ENCODE measurements at places on chromosomes 3 and 15. TPM values are rescaled to one million over a fixed set of nuclear protein-coding genes. Genes with fewer than 3 reads are reported as not detected.

The GNL3 gene
- total RNA-seq: 75.9 TPM

The CEMIP gene
- 0.23 TPM for total RNA-seq

The GOLGA6D gene
- total RNA-seq: not detected

The PLXND1 gene
- 38.3 TPM for total RNA-seq

The KNL1 gene
- total RNA-seq: 43.8 TPM

The CHRNA7 gene
- total RNA-seq: 0.43 TPM

The ANKRD63 gene
- 0.26 TPM for total RNA-seq

GRCh38 chr15:43771816-43772215, 5.0 kb downstream of the ELL3 start:
- H3K4me1 ChIP-seq: peaks cover 5% of the 10 kb centered on the region
- H3K27me3 ChIP-seq: no peaks in the 10 kb centered on the region
- H3K36me3 ChIP-seq: peaks cover 25% of the 10 kb centered on the region
- no peak overlapping the region for H3K27ac ChIP-seq
- no peak for DNase-seq
- H3K4me3 ChIP-seq: no peak overlapping the region

- H3K4me3 ChIP-seq: no peak overlapping the region
- H3K4me1 ChIP-seq: no peaks in the 10 kb centered on the region
- H3K27me3 ChIP-seq: peaks cover 2% of the 10 kb centered on the region
Observed at GRCh38 chr15:86316216-86316615, 236.5 kb downstream of the AGBL1 start.

- no peaks in the 10 kb centered on the region for H3K36me3 ChIP-seq
- H3K27me3 ChIP-seq: no peaks in the 10 kb centered on the region
- DNase-seq: no peak
Observed at GRCh38 chr3:151283387-151283786, 5.0 kb upstream of the P2RY14 start.

- DNase-seq: no peak
- no peaks in the 10 kb centered on the region for H3K36me3 ChIP-seq
- no peak overlapping the region for H3K4me3 ChIP-seq
- no peak overlapping the region for H3K27ac ChIP-seq
Observed at GRCh38 chr15:67900621-67901147, 60.8 kb upstream of the RNU6-1 start.

GRCh38 chr3:152818027-152818426, 16.9 kb upstream of the P2RY1 start:
- peaks cover 3% of the 10 kb centered on the region for H3K27me3 ChIP-seq
- no peak for DNase-seq
- H3K27ac ChIP-seq: no peak overlapping the region
- no peaks in the 10 kb centered on the region for H3K36me3 ChIP-seq
- H3K4me1 ChIP-seq: no peaks in the 10 kb centered on the region

GRCh38 chr15:29131840-29132420, 137.7 kb downstream of the NSMCE3 start:
- H3K4me3 ChIP-seq: peak overlapping the region; percentile 51
- no peaks in the 10 kb centered on the region for H3K36me3 ChIP-seq
- H3K27ac ChIP-seq: peak overlapping the region; percentile 66
- peaks cover 5% of the 10 kb centered on the region for H3K4me1 ChIP-seq

GRCh38 chr3:106399761-106400160, 530.9 kb upstream of the CBLB start:
- H3K36me3 ChIP-seq: no peaks in the 10 kb centered on the region
- no peak for DNase-seq
- H3K4me3 ChIP-seq: no peak overlapping the region
- H3K27me3 ChIP-seq: no peaks in the 10 kb centered on the region
- H3K4me1 ChIP-seq: no peaks in the 10 kb centered on the region
- no peak overlapping the region for H3K27ac ChIP-seq

DNA sequence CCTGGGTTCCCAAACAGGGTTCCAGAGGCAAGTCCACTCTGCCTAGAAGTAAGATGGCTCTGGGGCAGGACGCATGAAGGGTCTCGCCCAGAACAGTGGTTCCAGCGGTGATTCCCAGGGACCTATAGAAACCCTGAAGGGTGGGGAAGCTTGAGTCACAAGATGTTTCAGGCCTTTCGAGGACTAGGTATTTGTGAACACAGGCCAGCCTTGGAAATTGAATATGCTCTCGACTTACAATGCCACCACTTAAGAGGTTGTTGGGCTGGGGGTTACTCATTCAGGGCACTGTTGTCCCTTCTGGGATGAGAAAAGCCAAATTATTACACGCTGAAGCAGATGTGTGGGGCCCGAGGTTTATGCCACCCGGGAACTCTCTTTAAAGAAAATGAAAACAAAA, 152.0 kb downstream of the TJP1 start:
- H3K4me1 ChIP-seq: no peaks in the 10 kb centered on the region
- DNase-seq: no peak
- H3K36me3 ChIP-seq: no peaks in the 10 kb centered on the region
- no peak overlapping the region for H3K4me3 ChIP-seq
- no peak overlapping the region for H3K27ac ChIP-seq

DNA sequence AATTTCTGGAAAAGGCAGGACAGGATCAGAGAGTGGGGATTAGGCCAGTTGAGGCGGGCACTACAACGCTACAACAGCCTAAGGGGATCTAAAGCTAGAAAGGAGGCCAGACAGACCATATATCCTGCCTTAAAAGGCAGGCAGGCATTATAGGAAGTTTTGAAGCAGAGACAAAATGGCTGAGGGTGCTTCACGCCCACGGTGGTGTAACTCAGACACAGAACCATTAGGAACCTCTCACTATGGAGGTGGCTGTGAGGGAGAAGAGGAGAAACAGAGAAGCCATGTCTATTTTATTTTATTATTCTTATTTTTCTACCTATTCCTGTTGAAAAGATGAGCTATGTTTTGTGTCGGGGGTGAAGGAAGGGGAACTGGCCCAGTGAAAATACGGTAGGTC, 2.1 kb upstream of the USP4 start:
- DNase-seq: no peak
- H3K27me3 ChIP-seq: no peaks in the 10 kb centered on the region
- peaks cover 39% of the 10 kb centered on the region for H3K4me1 ChIP-seq
- peak overlapping the region; percentile 92 for H3K27ac ChIP-seq
- peaks cover 10% of the 10 kb centered on the region for H3K36me3 ChIP-seq

- peaks cover 15% of the 10 kb centered on the region for H3K4me1 ChIP-seq
- H3K27me3 ChIP-seq: peaks cover 86% of the 10 kb centered on the region
- peaks cover 1% of the 10 kb centered on the region for H3K36me3 ChIP-seq
- no peak overlapping the region for H3K27ac ChIP-seq
Observed at GRCh38 chr3:181703601-181704420, 7.9 kb upstream of the SOX2 start.

DNA sequence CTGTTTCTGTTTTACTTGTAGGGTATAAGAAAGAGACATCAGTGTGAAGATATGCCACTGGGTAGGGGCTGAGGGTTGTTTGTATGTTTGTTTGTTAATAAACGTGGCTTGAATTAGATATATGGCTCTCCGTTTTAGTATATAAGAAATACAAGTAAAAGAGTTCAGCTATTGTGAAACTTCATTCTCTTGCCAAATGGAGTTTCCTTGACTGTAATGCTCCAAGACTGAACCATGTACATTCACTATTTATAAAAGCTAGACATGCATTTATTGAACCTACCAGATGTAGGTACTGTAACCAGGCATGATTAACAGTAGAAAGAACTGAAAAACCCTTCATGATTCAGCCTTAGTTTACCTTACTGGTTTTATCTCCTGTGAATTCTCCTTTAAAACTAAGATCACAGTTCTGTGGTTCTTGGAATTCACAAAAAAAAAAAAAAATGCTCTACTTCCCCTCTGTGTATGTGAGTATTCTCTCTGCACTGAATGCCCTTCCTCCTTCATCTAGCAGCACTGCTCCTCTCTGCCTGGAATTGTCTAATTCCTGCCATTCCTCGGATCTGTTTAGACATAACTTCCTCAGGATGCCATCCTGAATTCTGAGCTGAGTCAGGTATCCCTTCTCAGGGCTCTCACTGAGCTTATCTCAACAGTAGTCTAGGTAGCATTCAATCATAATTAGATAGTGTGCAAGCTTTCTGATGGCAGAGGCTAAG, 504.4 kb downstream of the FHIT start:
- DNase-seq: no peak
- no peak overlapping the region for H3K27ac ChIP-seq
- H3K4me3 ChIP-seq: no peak overlapping the region
- H3K27me3 ChIP-seq: no peaks in the 10 kb centered on the region

GRCh38 chr15:47959617-47960413, 161.0 kb upstream of the SLC24A5 start:
- peaks cover 3% of the 10 kb centered on the region for H3K27me3 ChIP-seq
- no peak for DNase-seq
- no peak overlapping the region for H3K4me3 ChIP-seq
- H3K4me1 ChIP-seq: peaks cover 10% of the 10 kb centered on the region
- no peak overlapping the region for H3K27ac ChIP-seq
- no peaks in the 10 kb centered on the region for H3K36me3 ChIP-seq

DNA sequence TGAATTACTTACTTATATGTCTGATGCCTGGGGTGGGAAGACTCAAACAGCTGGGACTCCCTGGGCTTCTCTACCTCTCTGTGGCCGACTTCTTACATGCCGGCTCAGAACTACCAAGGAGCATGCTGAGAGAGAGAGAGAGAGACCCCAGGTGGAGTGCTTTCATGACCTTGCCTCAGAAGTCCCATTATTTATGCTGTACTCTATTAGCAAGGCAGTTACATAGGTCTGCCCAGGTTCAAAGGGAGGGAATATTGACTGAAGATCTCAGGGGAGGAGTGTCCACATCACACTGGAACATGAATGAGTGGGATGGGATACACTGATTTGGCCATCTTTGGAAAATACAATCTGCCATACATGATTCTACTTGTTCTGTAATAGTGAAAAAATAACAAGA, 16.2 kb downstream of the CCDC32 start:
- no peak overlapping the region for H3K4me3 ChIP-seq
- no peaks in the 10 kb centered on the region for H3K27me3 ChIP-seq
- no peak for DNase-seq
- no peak overlapping the region for H3K27ac ChIP-seq
- H3K4me1 ChIP-seq: peaks cover 7% of the 10 kb centered on the region
- H3K36me3 ChIP-seq: peaks cover 19% of the 10 kb centered on the region

DNA sequence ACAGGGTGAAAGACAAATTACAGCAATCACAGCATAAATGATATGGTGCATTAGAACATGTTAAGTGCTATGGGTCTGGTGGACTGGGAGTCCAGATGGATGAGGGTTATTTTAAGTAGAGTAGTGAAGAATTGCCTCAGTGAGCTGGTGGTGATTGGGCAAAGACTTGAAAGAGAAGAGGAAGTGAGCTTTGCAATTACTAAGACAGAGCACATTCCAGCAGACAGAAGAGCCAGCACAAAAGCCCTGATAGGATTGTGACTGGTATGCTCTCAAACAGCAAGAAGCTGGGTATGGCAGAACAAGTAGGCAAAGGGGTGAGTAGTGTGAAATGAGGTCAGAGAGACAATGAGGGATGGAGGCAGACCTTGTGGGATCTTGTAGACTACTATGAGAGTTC, 2.1 kb upstream of the ACKR4 start:
- peaks cover 31% of the 10 kb centered on the region for H3K36me3 ChIP-seq
- no peak overlapping the region for H3K27ac ChIP-seq
- no peak for DNase-seq
- peaks cover 6% of the 10 kb centered on the region for H3K4me1 ChIP-seq
- H3K27me3 ChIP-seq: no peaks in the 10 kb centered on the region

GRCh38 chr3:72244396-72244795, 459.4 kb upstream of the PROK2 start:
- no peaks in the 10 kb centered on the region for H3K27me3 ChIP-seq
- no peak overlapping the region for H3K4me3 ChIP-seq
- H3K27ac ChIP-seq: no peak overlapping the region
- no peak for DNase-seq
- H3K36me3 ChIP-seq: peaks cover under 1% of the 10 kb centered on the region

DNA sequence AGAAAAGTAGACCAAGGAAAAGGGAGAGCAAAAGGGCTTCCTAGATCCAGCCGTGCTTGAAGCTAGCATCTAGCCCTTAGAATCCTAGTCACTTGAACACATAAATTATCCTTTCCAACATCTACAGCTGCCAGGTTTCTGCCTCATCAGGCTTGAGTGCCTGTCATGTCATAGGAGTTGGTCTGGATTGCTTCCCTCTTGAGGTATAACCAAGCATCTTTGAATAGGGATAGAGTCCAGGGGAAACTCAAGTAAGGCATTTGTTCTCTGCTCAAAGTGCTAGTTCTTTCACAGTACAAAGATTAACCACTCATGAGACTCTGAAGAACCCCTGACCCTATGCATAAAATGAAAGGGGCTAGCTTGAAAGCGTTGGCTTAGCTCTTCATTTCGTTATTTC, 72.3 kb downstream of the SLCO3A1 start:
- DNase-seq: no peak
- H3K4me3 ChIP-seq: no peak overlapping the region
- H3K27ac ChIP-seq: no peak overlapping the region
- H3K4me1 ChIP-seq: peaks cover 8% of the 10 kb centered on the region
- H3K27me3 ChIP-seq: no peaks in the 10 kb centered on the region

DNA sequence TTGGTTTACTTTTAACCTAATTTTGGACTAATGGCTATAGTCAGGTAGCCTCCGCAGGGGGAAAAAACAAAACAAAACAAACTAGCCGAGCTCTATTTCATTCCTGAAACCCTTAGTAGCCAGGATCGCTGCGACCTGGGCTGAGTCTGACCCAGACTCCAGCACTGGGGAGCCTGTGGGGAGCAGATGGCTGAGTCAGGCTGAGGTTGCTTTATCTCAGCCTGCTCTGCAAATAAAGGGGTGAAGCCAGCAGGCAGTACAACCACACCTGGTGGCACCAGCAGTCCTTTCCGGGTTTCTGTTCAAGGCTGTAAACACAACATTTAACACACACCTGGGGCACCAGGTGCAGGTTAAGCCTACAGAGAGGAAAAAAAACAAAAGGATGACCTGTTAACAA, 27.3 kb downstream of the ABHD2 start:
- no peak overlapping the region for H3K27ac ChIP-seq
- H3K27me3 ChIP-seq: no peaks in the 10 kb centered on the region
- DNase-seq: no peak
- H3K36me3 ChIP-seq: peaks cover 12% of the 10 kb centered on the region
- H3K4me3 ChIP-seq: no peak overlapping the region
- peaks cover 13% of the 10 kb centered on the region for H3K4me1 ChIP-seq

- no peak overlapping the region for H3K4me3 ChIP-seq
- no peak for DNase-seq
- H3K27me3 ChIP-seq: no peaks in the 10 kb centered on the region
- no peaks in the 10 kb centered on the region for H3K36me3 ChIP-seq
Observed at GRCh38 chr3:117278424-117279190, 569.0 kb downstream of the TUSC7 start.

DNA sequence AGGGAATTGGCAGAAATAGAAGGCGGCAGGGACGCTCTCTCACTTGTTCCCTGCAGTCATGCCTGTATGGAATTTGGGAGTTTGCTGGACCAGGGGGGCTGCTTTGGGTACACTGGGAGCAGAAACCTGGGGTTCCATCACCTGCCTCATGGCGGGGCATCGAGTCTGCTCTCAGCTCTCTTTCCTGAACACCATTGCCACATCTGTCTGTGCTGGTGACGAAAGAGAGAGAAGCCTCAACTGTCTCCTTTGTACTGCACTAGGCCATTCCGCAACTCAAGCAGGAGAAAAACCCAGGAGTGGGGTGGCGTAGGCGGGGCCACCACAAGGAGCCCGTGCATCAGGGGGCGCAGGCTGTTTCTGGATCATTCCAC, 14.0 kb downstream of the TMEM158 start:
- H3K4me3 ChIP-seq: no peak overlapping the region
- H3K36me3 ChIP-seq: no peaks in the 10 kb centered on the region
- H3K4me1 ChIP-seq: peaks cover 10% of the 10 kb centered on the region
- DNase-seq: no peak

Measured in activated naive CD8-positive, alpha-beta T cell treated with anti-CD3 and anti-CD28 coated beads, Interleukin-2, amount 10 ng/mL, durations not matched to agents 7 days and 5 days (primary cell).